ENCODE measurements at places on chromosomes 5 and 9.

- no peak for DNase-seq
These were observed 6.8 kb upstream of the CEP120 start for GRCh38 chr5:123429993-123430392.

- no peak for DNase-seq
These were observed 74.0 kb upstream of the SLC25A51 start for GRCh38 chr9:37977851-37978480.

GRCh38 chr5:17439956-17440355 lies 58.1 kb upstream of the TAF11L2 start:
- DNase-seq, result no peak

GRCh38 chr5:35356725-35357124 lies 126.4 kb upstream of the PRLR start:
- no peak for DNase-seq

DNA sequence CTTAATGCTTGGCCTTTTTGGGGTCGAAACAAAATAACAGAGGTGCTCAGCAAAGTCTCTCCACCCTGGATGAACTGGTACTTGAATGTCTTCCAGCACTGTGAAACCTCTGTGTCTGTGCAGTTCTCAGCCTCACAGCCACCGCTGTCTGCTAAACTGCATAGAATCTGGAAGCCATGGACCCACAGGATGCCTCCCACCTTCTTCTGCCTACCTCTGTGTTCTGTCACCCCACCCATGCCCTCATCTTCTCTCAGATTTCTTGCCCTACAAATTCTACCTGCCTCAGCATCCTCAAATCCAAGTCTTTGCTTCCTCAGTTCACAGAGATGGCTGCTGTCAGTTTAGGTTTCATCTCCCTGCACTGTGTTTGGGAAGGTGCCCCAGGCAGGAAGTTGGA lies 35.6 kb downstream of the EXOSC2 start:
- no peak for DNase-seq

DNA sequence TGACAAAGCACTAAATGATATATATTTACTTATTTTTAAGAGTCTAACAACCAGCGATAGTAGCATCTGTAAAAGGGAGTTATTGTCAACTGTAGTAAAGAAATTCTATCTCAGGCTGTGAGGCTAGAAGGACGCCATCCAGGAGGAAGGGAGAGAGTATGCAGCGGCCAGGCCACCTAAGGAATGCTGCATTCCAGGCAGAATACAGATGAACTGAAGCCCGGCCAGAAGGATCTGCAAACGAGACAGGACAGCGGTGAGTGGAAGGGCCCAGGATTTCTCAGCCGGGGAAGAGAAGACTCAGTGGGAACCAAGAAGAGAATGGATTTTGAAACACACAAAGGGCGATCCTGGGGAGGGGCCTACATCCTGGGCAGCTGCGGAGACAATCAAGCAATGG lies 7.4 kb downstream of the RETREG1 start:
- no peak for DNase-seq

DNA sequence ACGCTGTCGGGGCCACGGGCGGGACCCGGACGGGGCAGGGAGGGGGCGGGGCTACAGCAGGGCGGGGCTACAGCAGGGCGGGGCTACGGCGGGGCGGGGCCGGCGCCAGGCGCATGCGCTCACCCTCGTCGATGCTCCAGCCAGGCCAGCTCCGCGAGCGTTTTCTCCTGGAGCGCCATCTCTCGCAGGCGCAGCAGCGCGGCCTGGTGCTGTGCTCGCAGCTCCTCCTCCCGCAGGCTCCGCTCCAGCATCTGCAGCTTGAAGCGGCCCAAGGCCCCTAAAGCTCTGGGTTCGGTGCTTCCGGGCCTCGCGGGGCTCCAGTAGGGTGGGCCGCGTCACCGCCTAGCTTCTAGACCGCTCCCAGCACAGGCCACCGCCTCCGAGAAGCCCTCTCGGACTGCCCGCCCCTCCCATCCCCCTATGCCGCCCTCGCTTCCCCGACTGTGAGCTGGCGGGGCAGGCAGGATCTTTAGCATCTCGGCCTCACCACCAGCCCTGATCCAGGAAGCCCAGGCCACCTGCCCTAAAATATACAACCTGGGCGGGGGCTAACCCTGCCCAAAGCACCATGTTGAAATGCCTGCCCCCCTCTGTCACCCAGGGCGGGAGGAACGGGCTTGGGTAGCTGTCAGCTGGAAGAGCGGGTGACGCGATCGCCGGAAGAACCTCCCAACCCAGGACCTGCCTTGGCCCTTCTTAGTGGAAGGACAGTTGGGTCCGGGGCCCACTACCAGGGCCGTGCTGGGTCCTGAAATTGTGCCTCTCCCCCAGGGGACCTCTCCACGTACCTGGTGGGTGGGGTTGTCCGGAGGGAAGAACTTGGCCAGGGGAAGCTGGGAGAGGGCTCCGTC lies 21.9 kb upstream of the QSOX2 start:
- peak; percentile 84 for DNase-seq

DNA sequence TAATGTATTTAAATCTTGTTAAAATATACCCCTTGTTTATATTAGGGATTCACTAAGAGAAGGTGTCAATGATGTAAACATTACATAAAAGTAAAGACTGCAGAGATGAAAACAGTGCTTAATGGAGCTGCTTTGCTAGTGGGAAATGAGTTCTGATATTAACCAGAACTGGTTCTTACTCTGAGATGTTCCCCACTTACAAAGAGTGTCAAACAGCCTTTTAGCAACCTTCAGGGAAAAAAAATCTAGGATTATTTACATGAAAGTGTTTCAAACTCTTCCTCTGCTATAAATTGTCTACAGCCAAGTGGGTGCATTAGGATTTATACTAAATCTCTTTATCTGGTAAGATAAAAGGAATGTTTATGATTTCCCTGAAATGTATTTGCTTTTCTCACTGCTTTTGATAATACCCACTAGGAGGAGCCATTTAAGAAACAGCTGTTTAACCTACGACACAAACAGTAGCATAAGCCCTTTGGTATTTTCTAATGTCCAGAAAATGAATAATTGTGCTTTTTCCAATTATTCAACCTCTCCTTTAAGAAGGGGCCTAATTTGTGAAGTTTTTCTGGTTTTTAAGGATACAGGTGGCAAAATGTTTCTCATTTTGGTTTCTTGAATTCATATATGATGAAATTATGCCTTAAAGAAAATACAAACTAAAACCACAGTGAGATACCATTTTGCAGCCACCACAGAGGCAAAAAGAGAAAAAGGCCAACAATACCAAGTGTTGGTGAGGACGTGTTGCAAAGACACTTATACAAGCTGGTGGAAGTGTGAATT lies 186.3 kb downstream of the TLE4 start:
- no peak for DNase-seq

- no peak for DNase-seq
These were observed 32.5 kb downstream of the TERT start for GRCh38 chr5:1262381-1262780.

- no peak for DNase-seq
These were observed 34.1 kb downstream of the PRRC1 start for GRCh38 chr5:127551410-127552041.

- DNase-seq, result no peak
These were observed 39.7 kb downstream of the NFX1 start for GRCh38 chr9:33329979-33330378.

- DNase-seq, result no peak
These were observed 37.5 kb upstream of the PTGS1 start for GRCh38 chr9:122333169-122333808.

DNA sequence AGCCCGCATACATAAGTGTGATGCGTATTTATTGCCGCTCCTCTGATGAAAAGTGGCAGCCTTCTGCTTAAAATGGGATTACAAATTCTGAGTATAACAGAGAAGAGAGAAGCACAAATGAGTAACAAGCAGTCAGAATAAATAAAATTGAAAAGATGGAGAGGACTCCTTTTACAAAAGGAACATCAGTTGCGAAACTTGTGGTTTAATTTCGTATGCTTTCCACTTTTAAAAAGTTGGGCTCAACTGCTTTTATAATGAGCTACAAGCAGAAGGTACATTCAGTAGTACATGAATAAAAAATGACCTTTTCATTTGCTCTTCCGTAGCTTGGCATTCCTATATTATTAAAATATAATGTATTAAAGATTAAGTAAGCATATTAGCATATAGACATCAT lies 320.0 kb downstream of the FBXL17 start:
- no peak for DNase-seq

DNA sequence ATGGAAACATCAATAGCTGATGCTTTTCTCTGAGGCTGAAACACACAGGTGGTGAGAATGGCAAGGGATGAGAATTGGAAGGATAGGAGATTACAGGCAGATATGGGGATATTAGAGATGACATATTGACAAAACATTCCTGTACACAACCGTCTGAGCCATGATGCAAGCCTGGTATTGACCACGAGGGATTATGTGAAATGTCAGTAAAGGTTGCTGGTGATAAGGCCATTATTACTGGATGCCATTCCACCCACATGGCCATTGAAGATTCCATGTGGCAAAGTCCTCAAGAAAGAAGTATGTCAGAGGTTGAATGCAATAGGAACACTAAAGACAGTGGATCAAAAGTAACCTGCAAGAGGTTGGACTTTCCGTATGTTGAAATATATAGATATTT lies 15.7 kb downstream of the GRAMD2B start:
- no peak for DNase-seq
